ENCODE measurements at places on chromosomes 6 and 20.

- DNase-seq: no peak
Observed at GRCh38 chr20:23415959-23416583, 5.2 kb downstream of the NAPB start.

- no peak for DNase-seq
Observed at GRCh38 chr6:168039849-168040248, 39.2 kb downstream of the FRMD1 start.

DNA sequence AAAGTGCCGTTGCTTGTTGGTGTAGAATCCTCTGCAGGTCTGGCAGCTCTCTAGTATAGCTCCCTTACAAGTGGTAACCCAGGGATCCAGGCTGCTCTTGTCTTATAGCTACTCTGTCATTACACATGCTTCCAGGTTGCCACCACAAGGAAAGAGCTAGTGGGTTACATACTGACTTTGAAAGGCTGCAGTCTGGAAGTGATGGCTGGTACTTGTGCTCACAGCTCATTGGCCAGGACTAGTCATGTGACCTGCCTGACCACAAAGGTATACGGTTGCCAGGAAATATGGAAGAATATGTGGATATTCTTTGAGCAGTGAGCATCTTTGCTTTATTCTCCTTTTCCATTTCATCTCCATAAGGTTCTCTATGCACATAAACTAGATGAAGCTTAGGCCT is 46.0 kb downstream of the RREB1 start:
- no peak for DNase-seq

DNA sequence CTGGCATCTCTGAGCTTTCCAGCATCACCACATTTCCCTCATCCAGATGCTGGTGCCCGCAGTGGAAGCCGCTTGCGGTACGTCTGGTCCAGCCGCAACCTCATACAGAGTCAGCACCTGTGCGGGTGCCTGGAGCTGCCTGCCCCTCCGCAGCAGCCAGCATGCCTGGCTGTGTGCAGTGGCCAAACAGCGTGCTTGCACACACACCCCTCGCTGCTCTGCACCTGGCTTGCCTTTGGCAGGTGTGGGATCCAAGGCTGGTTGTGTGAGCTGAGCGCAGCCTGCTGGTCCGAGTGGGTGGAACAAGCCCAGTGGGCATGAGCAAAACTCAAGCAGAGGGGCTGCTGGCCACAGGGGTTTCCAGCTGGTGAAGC is 3.1 kb upstream of the HINT3 start:
- DNase-seq: no peak

- DNase-seq: no peak
Observed at GRCh38 chr6:158764183-158764849, 54.9 kb downstream of the EZR start.

DNA sequence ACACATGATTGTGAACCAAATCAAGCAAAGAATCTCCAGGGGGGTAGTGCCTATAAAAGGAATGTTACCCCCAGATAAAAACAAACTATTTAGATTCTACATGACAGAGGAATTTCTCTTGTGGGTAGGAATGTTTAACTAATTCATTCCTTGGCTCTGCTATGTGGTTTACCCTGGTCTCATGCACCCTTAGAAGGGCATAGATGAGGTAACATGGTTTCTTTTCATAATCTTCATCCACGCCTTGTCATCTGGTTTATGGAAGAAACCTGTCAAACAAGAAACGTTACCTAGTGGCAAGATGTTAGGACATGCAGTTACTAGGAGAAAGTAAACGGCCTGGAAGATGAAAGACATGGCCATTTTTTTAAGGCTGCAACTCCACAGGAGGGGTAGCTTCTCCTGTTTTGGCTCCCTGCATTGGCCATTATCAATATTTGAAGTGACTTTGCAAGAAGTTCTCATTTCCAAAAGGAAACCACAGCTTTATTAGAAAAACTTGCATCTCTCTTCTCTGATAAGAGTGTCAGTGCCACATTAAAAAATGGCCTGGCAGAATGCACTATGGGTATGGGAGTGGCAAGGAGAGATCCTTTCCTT is 45.5 kb downstream of the STX11 start:
- no peak for DNase-seq

DNA sequence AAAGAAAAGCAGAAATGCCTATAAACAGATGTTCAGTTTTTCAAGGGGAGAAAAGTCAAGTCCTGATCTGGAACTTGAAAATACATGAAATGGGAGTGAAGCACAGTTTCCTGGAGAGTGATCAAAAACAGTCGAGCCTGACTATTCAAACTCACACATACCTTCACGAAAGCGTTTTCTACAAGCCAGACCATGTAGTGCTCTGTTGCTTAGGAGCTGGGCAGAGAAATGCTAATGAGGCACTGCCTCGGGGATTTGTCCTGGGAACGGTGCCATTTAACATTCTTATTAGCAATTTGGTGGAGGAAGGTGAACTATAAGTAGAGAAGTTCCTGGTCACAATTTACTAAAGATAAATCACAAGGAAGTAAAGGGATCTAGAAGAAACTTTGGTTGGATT is 5.9 kb downstream of the NHSL1 start:
- no peak for DNase-seq

GRCh38 chr6:16139556-16139955 is 10.7 kb downstream of the MYLIP start:
- no peak for DNase-seq

DNA sequence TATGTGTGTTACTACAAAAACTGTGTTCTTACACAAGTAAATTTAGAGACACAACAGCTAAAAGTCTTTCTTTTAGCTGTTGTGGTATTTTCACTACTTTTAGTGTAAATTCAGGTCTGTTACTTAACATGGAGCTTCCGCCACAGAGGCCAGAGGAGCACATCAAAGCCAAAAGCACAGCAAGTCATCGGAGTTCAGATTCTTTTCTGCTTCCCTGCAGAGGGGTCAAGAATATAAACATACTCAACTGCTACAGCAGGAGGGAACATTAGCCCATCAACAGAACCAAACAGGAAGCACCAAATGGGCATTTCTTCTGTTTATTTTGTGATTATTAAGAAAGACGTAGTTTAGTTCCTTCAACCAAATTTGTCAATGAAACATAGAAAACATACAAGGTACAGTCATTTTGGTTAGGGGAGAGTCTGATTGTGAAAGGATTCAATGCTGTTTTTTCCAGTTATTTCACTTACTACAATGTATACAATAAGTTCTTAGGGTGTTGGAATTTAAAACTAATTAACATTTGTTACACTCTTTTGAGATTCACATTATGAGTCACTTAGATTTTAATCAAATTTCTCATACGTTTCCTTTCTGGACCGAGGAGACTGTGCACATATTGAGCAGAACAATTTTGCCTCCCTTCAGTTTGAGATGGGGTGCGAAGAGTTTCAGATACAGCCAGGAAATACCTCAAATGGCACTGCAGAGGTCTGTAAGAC is 42.8 kb upstream of the DSE start:
- DNase-seq: no peak

GRCh38 chr6:163369628-163370365 is 44.7 kb upstream of the QKI start:
- DNase-seq: no peak

DNA sequence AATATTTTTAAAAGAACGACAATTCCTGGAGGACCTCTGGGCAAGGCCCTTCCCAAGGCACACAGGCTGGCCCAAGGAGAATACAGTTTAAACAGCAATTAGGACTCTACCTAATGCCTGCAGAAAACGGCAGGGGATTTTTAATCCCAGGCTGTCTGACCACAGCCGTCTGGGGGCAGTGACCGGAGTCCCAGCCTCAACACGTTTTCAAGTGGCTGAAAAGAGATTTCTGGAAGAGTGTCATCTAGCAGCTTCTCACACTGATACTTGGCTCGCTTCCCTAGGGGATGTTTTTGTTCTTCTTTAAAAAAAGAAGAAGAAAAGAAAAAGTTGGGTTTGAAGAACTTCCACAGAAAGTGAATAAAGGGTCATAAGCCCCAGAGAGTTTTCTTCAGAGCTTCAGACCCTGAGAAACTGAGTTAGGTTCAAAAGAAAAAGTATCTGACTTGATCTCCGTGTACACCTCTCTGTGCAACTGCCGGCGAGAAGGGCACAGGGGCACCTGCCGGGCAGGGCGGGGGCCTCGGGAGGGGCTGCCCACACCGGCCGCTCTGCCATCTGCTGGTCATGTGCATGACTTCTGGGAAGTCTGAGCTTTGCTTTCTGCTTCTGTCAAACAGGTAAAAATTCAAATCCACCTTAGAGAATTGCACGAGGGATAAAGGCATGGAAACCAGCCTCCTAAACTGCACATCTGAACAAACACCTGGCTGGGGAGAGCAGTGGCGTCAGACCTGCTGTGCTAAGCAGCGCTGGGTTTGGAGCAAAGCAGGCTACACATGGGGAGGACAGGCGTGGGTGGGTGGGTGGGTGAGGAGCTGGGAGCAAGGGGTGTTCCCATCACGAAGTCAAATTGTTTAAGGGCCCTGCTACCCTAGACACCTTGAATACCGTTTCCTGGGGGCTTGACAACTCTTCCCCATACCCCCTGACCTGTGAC is 33.0 kb downstream of the RRBP1 start:
- no peak for DNase-seq

- no peak for DNase-seq
Observed at GRCh38 chr20:11905460-11906179, 12.1 kb upstream of the BTBD3 start.

GRCh38 chr6:52390361-52390727 is 28.4 kb downstream of the PAQR8 start:
- DNase-seq: no peak

DNA sequence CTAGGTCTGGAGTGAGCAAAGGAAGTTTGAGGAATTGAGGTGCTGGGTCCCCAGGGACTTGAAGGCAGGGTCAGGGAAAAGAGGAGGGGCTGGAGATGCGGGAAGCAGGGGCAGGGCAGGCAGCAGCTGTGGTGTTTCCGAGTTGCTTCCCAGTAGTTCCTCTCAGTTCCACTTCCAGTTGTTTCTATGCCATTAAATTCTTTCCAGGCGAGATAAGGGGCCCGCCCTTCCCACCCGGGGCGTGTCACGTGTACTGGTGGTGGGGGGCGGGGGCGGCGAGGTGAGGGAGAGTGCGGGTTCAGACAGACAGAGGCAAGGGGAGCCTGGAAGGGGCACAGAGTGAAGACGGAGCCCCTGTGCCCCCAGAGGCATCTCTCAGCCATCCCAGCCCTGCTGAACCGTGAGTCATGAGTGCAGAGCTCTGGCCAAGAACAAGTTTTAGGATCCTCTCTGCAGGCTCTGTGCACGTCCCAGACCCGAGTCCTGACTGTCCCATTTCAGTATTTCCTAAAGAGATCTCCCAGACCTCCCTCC is 977 bp downstream of the TNXB start:
- no peak for DNase-seq

GRCh38 chr6:134680433-134680832 is 269.5 kb downstream of the ALDH8A1 start:
- DNase-seq: no peak

DNA sequence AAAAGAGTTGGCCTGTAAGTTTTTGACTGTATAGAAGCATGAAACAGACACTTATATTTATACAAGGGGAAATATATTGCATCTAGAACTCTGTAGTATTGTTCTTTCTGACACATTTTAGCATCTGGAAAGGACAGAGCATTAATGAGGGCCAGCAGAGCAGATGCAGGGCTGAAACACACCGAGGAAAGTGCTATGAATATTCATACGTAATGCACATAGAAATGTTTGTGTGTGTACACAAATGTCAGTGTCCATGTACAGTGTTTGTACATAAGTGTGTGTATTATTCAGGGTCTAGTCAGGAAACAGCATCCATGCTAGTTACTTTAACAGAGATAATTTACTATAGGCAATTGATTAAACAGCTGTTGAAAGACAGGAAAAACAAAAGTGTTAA is 146.5 kb upstream of the DTNBP1 start:
- no peak for DNase-seq

DNA sequence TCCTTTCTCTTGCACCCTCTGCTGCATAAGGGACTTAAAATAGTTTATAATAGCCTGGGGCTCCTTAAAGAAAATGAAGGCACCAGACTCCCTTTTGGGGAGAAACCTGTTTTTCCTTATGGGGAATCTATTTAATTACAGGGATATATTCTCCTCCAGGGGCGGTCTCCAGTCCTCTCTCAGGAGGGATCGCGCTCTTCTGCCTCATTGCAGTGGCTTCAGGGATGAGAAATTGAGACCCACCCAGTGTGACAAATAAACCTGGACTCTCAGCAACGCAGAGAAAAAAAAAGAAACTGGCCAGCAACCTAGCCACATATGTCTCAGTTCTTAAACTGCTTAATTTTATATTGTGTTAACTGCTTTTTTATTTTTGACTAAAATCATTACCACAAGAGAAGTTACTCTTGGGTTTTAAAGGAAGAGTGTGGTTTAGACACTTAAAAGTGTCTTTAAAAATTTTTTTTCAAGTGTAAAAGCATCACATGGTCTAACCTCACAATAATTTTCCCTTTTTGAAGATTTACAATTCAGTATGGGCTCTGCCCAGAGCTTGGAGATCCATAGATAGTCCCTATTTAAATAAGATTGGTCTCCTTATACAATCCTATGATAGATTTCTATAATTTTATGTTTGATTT is 11.7 kb upstream of the GOPC start:
- no peak for DNase-seq
